NCI-H1092 (cell line): ENCODE measurements at places on chromosomes 3 and 15.
A peak's percentile ranks its signal among the peaks of the same experiment; 100 is the strongest.

DNA sequence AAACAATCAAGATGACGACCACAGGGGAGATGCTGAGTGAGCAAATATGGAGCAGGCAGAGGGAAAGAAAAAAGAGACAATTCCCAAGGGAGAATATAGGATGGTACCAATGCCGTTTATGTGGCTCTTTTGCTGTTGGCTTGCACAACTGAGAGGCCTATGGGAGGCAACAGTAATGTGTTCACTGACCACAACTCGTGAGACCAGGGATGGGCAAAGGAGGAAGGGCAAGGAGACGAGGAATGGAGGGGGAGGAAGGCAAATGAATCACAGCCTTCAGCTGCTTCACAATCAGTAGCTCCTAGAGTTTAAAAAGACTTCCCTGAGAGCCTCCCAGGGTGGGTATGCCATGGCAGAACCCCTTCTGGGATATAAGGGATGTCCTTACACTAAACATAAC is 131.5 kb downstream of the SLC9A9 start:
- DNase-seq: no peak

- no peak for DNase-seq
Measured at GRCh38 chr15:53378096-53378800, 381.2 kb downstream of the WDR72 start.

GRCh38 chr3:60743631-60744164 is 507.6 kb downstream of the FHIT start:
- peak; percentile 76 for DNase-seq

DNA sequence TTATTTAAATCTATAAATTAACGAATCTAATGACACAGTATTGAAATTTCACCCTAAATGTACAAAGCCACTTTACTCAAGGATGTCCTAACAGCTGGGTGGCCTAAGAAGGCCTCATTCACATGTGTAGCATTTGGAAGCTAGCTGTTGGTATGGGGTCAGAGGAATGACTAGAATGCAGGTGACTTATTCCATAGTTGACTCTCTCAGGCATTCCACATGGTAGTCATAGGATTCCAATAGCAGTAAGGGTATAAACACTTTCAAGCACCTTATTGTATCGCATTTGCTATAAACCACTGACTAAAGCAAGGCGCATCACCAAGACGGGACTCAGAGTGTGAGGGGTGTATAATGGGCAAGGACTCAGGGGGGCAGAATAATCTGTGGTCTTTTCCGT is 294.8 kb upstream of the EPHA3 start:
- DNase-seq: no peak
